ENCODE measurements at places on chromosomes 6 and 20.

DNA sequence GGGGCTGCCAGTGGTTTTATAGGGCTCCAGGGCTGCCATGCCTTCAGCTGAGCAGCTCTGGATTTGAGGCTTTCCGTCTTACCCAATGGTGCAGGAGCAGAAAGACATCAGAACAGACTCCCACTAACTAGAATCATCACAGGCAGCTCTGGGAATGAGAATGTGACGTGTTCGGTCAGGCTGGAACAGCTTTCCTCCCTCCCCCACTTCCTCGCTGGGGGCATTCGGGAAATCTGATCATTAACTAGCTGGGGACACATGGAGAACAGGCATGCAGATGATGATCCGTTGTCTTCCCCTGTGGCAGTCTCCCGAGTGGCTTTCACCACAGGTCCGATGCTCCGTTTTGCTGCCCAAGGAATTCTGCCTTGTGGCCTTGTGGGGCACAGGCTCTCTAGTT is 5.5 kb upstream of the MTG2 start:
- DNase-seq = no peak

DNA sequence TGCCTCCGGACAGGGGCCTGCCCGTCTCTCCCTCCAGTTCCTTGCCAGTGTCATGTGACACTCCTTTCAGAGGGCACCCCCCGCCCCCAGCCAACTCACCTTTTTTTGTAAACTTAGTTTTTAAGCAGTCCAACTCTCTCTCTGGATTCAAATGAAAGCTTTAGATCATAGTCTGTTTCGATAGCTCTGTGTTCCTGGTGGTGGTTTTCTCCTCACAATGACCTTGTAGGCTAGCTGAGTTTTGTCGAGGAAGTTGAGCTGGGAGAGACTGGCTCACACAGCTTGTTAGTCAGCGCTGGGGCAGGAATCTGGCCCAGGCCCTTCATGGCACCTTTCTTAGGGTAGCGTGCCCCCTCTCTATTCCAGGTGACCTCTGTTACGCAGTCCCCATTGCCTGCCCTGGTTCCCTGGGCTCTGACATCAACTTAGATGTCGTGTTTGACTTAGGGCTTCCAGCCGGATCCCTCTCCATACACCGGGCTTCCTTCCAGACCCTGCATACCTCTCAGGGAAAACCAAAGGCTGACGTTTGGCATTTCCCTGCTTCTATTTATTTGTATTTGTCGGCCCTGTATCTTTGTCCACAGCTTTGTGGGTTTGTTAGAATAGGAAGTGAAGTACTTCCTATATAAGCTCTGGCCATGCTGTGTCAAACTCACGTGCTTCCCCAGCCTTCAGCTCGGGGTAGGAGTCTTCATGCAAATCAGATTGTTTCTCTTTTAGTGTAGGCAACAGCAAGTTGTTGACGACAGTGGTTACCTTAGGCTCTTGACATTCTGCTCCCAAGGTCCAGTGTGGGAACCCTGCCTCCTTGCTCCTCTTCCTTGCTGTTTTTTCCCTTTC is 12.7 kb downstream of the IGF2R start:
- no peak for DNase-seq

- DNase-seq = no peak
Observed at GRCh38 chr20:4469910-4470309, 251.8 kb upstream of the PRND start.

GRCh38 chr6:33591424-33592032 is 11.5 kb upstream of the BAK1 start:
- no peak for DNase-seq

DNA sequence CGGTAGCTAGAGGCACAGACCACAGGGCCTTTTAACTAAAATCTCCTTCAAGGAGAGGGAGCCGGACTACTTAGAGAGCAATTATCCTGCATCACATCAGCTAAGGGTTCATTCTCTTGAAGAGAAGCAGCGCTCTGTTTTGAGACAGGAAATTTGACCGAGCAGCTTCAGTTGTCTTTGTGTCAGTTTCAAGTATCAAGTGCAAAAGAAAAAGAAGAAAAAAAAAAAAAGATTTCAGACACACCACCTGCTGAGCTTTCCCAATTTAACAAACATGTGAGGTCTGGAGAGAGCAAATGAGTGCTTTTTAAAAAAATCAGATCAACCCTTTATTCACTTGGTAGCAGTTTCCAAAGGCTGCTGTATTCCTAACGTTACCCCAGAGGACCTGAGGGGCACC is 273.5 kb upstream of the POU3F2 start:
- DNase-seq = no peak

DNA sequence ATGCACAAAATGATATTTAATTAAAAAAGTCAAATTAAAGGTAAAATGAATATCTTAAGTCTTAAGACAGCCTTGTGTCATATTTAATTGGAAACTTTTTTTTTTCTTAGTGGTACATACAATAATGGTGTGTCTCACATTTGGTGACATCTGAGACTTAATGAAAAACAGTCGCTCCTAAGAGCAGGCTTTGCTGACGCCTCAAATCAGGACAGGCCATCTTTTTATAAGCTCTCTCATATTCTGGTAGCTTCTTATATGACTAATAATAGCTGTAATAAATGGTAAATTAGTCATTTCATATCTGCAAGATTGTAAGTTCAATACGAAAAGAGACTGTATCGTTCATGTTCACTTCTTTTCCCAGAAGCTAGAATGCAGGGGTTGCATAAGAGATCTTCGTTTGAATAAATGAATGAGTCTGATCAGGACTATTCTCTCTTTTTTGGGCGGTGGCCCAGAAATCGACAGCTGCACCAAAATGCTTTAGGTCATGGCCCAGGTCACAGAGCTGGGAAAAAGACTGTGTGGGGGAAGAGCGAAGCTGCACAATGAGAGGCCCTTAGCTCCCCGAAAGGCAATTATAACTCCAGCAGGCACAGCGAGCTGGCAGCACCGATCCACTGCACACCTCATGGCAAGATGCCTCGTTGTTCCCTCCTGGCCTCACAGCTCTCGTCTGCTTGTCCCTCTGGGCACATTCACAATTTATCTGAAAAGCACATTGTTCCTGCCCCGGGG is 69.4 kb downstream of the NRN1 start:
- DNase-seq = no peak

GRCh38 chr6:125910527-125910926 is 46.0 kb upstream of the HINT3 start:
- no peak for DNase-seq

Data from hypothalamus (tissue), 51 donors.